ENCODE measurements at places on chromosomes 3 and 15. TPM values are rescaled to one million over a fixed set of nuclear protein-coding genes. Genes with fewer than 3 reads are reported as not detected.

DNA sequence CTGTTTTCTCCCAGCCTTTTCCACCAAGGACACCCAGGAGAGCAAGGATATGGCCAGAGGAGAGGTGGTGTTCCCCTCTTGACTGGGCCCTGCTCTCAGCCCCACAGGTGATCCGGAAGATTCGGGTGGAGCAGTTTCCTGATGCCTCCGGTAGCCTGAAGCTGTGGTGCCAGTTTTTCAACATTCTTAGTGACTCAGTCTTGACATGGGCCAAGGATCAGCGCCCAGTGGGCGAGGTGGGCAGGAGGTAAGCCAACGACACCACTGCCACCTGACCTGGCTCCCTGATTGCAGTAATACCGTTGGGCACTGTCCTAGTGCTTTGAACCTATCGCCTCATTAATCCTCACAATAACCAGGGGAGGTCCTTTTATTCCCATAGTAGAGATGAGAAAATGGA, 25.3 kb upstream of the SLC28A1 start:
- DNase-seq: no peak

- DNase-seq: no peak
These were observed 162.2 kb downstream of the GREM1 start for GRCh38 chr15:32879980-32880379.

GRCh38 chr3:39255503-39256325, 24.1 kb downstream of the CX3CR1 start:
- DNase-seq: no peak

GRCh38 chr15:25445412-25445811, 6.6 kb upstream of the UBE3A start:
- no peak for DNase-seq

DNA sequence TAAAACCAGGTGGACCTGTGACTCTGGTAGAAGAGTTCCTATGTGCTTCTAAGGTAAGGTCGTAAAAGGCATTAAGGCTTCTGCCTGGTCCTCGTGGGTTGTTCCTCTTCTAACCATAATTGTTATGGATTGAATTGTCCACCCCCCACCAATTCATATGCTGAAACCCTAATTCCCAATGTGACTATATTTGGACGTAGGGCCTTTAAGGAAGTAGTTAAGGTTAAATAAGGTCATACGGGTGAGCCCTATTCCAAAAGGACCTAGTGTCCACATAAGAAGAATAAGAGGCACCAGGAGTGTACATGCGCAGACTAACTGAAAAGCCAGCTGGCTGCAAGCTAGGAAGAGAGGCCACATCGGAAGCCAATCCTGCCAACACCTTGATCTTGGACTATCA, 1.9 kb downstream of the ADPGK start:
- no peak for DNase-seq

DNA sequence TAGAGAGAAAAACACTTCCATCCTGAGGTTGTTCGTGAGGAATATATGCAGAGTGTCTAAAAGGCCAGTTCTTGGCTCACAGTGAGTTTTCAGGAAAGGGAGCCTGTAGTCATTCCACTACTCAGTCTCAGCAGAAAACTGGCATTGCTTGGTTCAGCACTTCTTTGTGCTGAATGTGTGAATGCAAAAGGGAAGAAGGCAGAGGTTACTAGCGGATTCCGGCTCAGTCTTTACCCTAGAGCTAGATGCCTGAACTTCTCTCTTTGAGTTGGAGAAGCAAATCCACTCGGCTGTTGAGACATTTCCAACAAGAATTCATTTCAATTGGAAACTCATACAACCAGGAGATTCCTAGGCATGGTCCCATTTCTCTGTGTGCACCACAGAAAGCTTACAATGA, 23.1 kb upstream of the FRMD4B start:
- DNase-seq: no peak

GRCh38 chr3:42872718-42873117, 3.0 kb downstream of the CYP8B1 start:
- no peak for DNase-seq

The NDUFB4 gene
- total RNA-seq: 119 TPM

The CX3CR1 gene
- total RNA-seq: not detected

The MORC1 gene
- not detected for total RNA-seq

The MYRIP gene
- total RNA-seq: 1.8 TPM

The SLC22A14 gene
- total RNA-seq: 0.93 TPM

The RASGRF1 gene
- total RNA-seq: 0.32 TPM

The CCR3 gene
- total RNA-seq: not detected

The TNFSF10 gene
- total RNA-seq: not detected

The MASP1 gene
- total RNA-seq: 1.7 TPM

The CDV3 gene
- 91.2 TPM for total RNA-seq
